ENCODE measurements at places on chromosomes 1 and 21.

- DNase-seq = no peak
Measured at GRCh38 chr1:52771384-52771783, 45.1 kb downstream of the ZYG11B start.

- no peak for DNase-seq
Measured at GRCh38 chr1:50262436-50262835, 153.7 kb downstream of the ELAVL4 start.

DNA sequence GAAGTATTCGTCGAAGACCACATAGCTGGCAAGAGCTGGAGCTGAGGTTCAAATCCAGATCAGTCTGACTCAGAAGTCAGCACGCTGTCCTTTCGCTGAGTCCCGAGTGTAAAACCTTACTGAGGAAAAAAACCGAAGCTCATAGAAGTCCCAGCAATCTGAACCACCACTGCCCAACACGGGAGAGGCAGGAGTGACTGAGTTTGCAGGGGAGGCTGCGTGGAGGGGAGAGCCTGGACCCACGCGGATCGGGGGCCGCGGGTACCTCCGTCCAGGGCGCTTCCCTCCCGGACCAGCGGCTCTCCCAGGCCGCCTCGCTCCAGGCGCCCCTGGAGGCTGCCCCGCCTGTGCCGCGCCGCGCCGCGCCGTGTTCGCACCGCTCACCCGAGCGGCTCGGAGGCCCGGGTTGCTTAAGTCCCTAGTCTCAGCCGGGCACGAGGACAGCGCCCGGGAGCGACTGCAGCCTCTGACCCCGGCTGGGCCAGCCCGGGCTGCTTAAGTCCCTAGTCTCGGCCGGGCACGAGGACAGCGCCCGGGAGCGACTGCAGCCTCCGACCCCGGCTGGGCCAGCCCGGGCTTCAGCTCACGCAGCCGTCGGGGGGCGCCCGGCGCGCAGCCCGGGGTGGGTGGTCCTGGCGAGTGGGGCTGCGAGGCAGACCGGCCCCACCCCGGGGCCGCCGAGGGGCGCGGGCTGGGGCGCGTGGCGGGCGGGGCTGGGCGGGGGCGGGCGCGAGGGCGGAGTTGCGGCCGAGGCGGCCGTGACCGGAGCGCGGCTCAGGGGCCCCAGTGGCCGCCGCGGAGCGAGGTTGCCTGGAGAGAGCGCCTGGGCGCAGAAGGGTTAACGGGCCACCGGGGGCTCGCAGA is at the start of gene ADAMTSL4:
ADAMTSL4 (plus strand) TSS at position 777 of the 864 bp plus-strand sequence. CDS start 2,881 bp downstream, outside the sequence.
- no peak for DNase-seq

DNA sequence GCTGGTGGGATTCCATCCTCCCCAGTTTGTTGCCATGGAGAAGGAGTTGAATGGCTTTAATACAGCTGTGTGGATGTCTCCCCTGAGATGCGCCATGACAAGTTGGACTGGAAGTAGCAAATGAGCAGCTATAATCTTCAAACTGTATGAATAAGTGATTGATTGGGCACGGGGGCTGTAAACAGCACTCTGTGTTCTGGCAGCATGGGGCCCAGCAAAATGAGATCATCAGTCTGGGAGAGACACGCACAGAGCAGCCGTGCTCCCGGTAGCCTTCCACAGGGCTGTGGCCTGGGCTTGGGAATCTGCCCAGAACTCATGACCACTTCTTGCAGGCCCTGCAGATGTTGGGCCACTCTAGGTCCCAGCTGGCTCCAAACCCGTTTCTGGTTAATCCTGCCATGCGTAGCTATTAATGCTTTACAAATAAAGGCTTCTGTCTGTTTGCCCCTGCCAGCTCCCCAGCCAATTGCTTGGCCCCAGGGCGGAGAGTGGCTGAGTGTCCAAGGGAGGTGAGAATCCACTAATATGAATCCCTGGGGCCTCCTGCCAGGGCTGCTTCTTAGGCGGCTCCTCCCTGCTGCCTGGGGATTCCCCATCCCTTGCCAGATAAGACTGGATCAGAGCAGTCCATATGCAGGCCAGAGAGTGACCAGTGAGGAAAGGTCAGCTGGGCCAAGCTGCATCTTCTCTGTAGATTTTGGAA is 642.9 kb downstream of the AJAP1 start:
- no peak for DNase-seq

GRCh38 chr1:17460219-17460618 is 20.7 kb upstream of the RCC2 start:
- DNase-seq = no peak

DNA sequence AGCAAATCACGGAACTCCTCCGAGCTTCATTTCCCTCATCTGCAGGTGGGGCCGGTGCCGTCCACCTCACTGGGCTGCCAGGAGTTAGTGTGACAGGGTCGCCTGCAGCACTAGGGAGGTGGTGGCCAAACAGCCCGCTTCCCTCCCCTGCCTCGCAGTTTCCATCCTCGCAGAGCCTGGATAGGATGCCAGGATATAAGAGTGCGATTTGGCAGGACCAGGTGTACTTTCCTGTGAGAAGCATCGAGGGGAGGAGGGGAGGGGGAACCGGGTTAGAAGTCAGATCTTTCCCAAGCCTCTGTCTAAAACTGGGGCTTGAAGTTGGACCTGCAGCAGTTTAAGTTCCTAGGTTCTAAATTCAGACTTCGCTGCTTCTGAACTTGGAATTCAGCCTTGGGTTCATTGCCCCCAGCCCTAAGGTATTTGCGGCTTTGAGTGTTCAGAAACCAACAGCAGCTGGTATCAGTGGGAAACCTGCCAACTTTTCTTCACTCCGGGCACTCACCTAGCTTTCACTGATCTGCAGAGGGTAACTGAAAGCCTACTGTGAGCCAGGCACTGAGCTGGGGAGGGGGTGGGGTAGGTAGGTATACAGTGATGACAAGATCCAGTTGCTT is 1.7 kb upstream of the JUN start:
- DNase-seq = peak; percentile 6

GRCh38 chr1:10302416-10302815 is 92.0 kb downstream of the KIF1B start:
- no peak for DNase-seq

GRCh38 chr1:33630686-33631085 is 158.2 kb downstream of the ZSCAN20 start:
- DNase-seq = no peak

DNA sequence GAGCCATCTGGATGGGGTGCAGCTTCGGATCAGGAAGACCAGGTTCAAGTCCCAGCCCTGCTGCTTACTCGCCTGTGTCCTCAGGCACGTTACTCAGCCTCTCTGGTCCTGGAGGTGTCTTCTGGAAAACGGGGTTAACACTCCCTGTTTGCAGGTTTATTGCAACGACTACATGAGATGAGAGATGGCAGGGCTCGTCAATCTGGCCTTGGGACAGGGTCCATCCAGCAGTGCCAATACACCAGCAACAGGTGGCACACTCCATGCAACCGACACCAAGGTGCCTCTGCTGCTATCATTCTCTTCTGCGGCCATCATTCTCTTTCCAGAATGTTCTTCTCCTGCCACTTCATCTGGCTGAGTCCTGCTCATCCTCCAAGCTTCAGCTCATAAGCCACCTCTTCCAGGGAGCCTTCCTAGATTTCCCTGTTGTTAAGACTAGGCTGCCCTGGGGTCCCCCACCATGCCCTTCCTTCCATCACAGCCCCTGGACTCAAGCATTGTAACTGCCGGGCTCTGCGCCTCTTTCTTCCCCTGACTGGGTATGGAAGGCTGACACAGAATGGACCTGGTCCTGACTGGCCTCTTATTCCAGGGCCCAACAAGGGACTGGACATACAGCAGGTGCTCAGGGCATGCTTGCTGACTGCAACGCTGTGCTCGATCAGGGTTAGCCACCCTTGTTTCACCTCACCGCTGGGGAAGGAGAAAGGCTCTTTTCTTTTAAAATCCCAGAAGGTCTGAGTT is 87.4 kb downstream of the DMRTB1 start:
- no peak for DNase-seq

DNA sequence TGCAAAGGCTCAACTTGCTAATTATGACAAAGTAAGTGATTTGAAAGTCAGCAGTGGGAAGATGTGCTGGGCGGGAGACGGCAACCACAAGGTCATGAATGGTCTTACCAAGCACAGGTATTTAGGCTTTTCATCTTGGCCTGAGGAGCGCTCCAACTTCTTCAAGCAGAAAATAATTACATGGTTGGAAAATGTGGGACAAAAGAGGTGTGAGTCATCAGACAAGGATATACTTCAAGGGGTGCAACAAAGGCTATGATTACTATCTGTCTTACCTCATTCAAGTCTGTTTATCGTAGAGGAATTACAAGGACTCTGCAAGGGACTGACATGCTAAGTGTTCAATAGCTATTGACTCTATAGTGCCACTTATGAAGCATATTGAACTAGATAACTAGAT is 2005.7 kb downstream of the MRPL39 start:
- no peak for DNase-seq

- DNase-seq = no peak
Measured at GRCh38 chr21:14877581-14878228, 187.1 kb downstream of the NRIP1 start.

- DNase-seq = no peak
Measured at GRCh38 chr1:16266411-16267118, 29.6 kb upstream of the CPLANE2 start.

GRCh38 chr1:206136241-206136640 is 19.1 kb upstream of the AVPR1B start:
- no peak for DNase-seq

GRCh38 chr1:239811211-239811885 is 280.3 kb upstream of the FMN2 start:
- DNase-seq = peak; percentile 30

DNA sequence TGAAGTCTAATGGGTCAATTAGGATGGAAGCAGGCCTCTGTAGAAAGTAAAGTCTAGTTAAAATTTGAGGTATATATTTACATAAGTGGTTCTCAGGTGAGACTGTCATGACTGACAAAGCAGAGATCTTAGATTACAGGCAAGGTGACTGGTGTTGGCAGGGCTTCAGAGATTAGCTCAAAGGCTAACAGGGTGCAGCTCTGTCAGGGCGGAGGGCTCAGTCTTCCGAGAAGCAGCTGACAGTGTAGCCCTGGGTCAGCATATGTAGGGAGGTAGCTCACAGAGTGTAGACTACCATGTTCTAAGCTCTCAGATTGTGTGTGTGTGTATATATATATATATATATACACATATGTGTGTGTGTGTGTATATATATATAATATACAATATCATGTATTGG is 54.7 kb downstream of the RBM11 start:
- no peak for DNase-seq

- DNase-seq = no peak
Measured at GRCh38 chr1:18047122-18047521, 60.5 kb upstream of the IGSF21 start.

GRCh38 chr1:30648408-30649000 is 74.9 kb downstream of the MATN1 start:
- DNase-seq = no peak

DNA sequence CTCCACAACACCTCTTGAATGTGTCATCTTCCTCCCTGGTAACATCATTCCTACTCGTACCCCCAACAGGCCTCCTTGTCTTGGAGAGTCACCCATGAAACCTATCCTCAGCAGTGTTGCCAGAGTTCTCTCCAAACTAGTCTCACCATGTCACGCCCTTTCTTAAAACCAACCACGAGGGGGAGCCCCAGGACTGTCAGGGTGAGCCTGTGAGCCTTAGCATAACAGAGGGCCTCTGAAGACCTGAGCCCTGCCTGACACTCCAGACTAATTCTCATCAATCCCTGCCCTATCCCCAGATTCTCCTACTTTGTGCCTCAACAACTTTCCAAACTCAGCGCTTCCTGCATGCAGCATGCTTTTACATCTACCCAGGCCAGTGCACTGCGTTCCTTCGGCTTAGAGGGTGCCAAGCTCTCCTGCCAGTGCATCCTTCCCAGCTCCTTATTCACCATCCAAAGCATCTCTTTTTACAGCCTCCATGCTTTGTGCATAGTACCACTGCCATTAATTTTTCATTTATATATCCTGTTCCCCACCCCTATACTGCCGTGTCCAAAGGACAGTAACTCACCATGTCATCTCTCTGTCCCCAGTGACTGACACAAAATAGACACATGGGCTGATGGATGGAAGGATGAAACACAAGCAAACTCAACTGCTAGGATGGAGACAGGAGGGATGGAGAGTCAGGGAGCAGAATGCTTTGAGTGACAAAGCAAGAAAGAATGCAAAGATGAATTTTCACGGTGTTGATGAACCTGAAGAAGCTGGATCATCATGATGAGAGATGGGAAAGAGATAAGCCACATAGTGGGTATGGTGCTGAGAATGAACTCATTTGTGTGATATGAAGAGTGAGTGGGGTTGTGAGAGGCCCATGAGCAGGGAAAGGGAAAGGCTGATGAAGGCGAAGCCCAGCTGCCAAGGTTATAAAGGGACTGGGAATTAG is 34.0 kb downstream of the ZNF697 start:
- peak; percentile 73 for DNase-seq

GRCh38 chr1:172851077-172851476 is 192.2 kb downstream of the FASLG start:
- DNase-seq = no peak

DNA sequence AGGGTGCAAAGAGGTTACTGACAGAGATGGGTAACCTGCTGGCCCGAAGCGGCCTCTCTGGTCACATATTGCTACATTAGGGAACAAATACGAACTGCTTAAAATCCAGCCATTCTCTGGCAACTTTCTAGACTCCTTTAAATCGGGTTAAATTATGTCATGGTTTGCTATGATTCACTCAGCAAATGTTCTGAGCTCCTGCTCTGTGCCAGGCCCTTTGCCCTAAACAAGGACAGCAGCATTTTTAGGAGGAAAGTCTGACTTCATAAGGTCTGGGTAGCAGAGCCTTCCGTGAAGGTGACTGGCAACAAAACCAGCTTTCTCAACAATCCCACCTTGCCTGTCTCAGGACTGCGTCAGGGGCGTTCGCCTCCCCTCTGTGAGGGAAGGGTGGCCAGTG is 15.4 kb downstream of the ZP4 start:
- DNase-seq = no peak

GRCh38 chr21:31252611-31253010 is 91.5 kb downstream of the TIAM1 start:
- no peak for DNase-seq

- no peak for DNase-seq
Measured at GRCh38 chr1:103958699-103959098, 209.0 kb downstream of the AMY1C start.

DNA sequence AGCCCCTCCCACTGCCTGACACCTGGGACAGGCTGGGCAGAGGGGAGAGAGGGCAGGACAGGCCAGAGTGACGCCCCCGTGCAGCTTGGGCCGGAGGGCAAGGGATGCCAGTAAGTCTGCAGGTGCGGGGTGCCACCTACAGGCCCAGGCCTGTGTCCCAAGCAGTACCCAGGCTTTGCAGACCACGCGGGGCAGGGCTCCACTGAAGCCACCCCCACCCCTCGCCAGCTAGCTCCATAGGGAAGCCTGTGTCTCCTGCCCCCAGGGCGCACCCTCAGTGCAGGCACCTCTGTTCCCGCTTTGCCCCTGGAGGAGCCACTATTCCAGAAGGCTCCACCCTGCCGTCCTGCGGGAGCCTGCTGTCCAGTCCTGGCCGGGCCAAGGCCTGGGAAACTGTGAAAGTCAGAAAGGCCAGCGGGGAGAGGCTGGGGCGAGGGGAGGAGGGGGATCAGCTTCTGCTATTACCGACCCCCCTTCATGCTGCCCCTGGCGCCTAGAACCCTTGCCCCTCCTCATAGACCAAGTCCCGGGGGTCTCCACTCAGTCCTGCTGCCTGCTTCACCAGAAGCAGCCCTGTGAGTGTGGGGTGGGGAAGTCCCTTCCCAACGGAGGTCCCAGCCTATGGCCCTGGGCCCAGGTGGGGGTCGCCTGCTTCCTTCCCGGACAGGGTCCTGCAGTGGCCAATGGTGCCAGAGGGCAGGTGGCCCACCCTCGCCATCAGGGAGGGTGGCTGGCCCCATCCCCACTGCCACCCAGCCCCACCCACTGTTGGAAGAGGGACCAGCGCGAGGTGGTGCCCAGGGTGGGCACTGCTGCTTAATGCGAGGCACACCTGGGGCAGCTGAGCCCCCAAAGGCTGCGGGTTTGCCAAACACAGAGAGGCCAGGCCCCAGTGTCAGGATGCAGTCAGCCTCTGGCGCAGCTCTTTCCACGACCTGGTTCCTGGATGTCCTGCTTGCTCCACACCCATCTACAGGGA is 54.4 kb downstream of the KCNAB2 start:
- DNase-seq = no peak
